T-cell (primary cell): ENCODE measurements at places on chromosomes 3 and 15.
A peak's percentile ranks its signal among the peaks of the same experiment; 100 is the strongest.

DNA sequence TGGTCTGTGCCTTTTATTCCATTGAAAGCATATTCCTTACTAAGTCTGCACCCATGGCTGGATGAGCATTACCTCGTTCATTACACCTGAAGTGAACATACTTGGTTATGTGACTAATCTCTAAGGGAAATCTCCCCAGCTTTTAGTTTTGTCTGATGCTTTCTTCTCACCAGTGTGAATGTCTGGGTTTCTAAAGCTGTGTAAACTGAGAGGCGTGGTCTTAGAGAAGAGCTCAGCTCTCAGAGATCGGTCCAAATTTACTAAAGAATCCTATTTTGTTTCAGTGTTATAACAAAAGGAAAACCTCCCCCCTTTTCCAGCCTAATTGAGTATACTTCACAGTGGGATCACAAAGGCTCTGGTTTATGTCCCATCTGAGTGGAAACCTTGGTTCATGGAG lies 352.3 kb downstream of the PTPRG start:
- DNase-seq: no peak

DNA sequence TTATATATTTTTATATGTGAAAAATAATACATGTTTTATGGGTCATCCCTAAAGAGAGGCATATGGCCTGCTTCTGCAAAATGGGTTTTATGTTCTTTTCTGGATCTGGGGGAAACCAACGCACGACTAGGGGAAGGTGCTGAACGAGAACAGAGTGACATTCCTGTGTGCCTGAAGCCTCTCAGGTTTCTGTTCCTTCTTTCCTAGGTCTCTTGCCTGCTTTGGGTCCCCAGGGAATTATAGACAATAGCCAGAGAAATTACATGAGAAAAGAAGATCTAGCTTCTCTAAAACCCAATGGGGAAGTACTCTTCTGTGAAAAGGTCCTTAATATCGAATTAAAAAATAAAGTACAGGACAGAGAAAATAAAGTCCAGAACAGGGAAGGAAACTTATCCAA lies 66.5 kb downstream of the IGSF11 start:
- no peak for DNase-seq

DNA sequence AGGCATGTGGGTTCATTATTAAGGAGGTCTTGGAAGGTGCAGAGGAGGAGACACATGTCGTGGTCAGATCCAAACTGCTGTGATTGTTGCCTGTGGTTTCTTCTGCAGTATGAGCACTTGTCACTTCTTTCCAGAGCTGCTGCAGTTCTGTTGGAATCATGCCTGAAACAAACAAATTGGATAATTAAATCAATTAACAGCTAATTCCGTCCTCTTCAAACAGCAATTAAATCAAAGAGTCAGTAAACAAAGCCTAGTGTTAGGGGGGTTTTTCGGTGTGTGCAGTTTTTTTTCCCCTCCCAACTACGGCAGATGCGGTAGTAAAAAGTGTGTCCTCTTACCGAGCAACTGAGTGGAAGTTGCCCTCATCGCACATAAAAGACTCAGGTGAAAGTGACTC lies 542.2 kb downstream of the FOXP1 start:
- DNase-seq: no peak

DNA sequence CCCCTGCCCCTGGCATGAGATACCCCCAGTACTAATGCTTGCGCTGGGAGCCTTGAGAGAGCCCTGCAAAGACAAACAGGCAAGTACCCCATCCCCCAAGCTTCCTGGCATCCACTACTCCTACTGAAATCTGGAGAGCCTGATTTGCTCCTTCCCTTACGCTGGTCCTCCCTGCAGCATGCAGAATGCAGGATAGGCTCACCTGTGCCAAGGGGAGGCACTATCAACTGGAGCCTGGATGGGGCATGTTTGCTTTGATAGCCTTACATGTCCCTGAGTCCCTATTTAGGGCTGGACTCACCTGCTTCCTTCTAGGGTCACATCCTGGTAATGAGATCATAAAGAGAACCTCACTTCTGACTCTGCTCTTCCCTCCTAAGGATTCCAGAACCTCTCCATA lies 42.9 kb downstream of the RAB11A start:
- no peak for DNase-seq

GRCh38 chr3:24661175-24661584 lies 166.5 kb upstream of the THRB start:
- no peak for DNase-seq

DNA sequence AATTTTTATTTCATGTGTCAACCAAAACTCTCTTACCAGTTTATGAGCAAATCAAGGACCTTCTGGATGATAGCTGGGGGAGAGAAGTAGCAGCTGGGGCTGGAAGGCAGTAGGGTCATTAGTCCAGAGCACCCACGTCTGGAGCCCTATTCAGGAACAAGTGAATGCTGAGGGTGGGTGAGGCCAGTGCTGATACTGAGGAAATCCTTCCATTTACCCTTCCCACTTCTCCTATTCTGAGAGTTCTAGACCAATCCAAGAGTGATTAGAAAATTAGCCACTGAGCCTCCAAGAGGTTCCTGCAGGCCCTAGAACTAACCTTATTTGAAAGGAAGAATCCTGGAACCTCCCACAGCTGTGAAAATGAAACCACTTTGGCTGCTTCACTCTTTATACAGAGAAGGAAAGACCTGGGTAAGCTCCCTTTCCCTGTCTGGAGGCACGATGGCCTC lies 46.2 kb upstream of the VILL start:
- no peak for DNase-seq

- peak; percentile 39 for DNase-seq
Observed at GRCh38 chr15:60590935-60591495, 112.1 kb upstream of the ICE2 start.

- no peak for DNase-seq
Observed at GRCh38 chr15:88637841-88638625, 783 bp upstream of the ISG20 start.

DNA sequence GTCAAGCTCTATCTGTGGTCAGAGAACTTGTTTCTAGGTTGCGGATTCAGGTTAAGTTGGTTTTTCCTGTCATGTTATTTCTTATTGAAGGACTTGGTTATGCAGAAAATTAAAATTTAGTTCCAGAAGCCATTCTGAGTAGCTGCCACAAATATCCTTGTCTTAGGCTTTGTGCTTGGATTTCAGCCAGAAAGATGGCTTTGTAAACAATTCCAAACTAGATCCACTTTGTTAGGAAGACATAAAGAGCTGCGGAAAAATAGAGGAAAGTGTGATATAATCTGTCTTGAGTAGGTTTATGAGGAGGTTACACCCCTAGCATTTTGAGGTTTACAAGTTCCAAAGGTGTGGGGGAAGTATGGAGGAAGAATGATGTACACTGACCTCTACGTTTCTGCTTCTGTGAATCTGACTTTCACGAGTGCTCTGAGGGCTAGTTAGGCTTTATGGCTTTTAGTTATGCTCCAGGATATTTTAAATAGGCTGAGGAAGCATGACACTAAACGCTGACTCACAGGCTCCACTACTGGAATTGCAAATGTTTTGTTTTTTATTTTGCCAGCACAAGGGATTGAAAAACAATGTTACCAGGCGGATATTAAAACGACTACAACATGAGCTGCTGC lies 46.3 kb upstream of the UTS2B start:
- DNase-seq: no peak

DNA sequence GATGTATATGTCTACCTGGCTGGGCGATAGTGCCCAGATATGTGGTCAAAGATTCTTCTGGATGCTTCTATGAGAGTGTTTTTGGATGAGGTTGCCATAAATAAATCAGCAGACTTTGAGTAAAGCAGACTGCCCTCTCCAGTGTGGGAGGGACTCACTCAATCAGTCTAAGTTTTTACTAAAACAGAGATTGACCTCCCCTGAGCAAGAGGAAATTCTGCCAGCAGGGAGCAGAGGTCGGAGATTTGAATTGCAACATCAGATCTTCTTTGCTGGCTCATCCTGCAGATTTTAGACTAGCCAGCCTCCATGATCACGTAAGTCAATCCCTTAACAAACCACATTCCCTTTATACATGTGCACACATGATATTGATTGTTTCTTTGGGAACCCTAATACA lies 300.9 kb downstream of the MCTP2 start:
- no peak for DNase-seq

GRCh38 chr15:34584330-34584668 lies 848 bp upstream of the GOLGA8B start:
- DNase-seq: no peak

- DNase-seq: no peak
Observed at GRCh38 chr15:50485389-50485788, 61.1 kb downstream of the USP50 start.

- DNase-seq: no peak
Observed at GRCh38 chr3:120052677-120053076, 41.6 kb downstream of the GSK3B start.

DNA sequence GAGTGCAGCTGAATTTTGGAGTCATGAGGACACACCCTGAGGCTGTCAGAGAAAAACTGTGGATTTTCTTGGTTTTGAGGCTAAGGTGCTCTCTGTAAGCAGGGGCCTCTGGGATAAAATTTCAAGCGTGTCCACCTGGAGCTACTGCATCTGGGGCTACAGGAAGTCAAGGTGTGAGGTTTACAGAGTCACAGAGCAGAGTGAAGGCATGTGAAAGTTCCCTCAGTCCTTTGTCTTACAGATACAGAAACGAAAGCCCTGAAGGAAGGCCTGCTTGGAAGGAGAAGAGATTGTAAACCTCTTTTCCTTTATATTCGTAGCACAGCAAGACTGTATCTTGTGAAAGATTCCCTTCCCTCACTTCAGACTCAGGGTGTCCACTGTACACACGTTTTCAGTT lies 138.6 kb downstream of the OPA1 start:
- DNase-seq: no peak

GRCh38 chr3:79491029-79491641 lies 276.7 kb downstream of the ROBO1 start:
- DNase-seq: no peak

- no peak for DNase-seq
Observed at GRCh38 chr3:9201266-9201665, 48.2 kb downstream of the SRGAP3 start.

GRCh38 chr15:77067691-77068367 lies 3.1 kb downstream of the TSPAN3 start:
- DNase-seq: no peak

GRCh38 chr3:185935465-185936272 lies 2.1 kb downstream of the TRA2B start:
- DNase-seq: no peak

DNA sequence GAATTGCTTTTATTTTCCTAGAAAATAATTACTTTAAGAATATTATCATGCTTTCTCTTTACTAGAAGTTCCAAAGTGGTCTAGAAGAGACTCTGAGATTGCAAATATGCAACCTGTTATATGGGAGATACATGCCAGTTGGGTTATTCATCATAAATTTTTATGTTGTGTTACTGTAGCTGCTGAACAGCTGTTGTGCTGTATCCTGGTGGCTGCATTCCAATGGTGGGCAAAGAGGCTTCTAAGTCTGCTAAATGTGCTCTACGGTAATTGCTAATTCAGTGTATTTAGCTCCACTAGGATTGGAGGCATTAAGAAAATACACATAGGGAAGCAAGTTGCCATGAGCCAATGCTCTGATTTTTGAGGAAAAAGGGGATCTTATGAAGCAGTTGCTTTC lies 409.0 kb downstream of the TUSC7 start:
- no peak for DNase-seq

GRCh38 chr15:77821188-77821958 lies 188.7 kb upstream of the LINGO1 start:
- no peak for DNase-seq

DNA sequence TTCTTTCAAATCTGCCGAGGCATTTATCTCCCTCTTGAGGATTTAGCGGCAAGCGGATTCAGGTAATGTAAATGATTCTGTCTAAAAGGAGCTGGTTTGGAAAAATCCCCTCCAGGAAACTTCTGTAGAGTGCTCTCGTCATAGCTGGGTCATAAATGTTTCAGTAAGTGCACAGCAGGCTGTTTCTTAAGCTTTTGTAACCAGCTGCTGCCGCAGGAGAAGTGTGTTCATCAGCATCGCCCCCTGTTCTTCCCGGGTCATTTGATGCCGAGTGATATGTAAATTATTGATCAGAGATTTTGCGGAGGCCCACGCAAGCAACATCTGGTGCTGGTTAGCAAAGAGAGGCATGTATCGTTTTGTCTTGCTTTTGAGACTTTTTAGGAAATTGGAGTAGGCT lies 53.1 kb downstream of the DNASE1L3 start:
- no peak for DNase-seq

DNA sequence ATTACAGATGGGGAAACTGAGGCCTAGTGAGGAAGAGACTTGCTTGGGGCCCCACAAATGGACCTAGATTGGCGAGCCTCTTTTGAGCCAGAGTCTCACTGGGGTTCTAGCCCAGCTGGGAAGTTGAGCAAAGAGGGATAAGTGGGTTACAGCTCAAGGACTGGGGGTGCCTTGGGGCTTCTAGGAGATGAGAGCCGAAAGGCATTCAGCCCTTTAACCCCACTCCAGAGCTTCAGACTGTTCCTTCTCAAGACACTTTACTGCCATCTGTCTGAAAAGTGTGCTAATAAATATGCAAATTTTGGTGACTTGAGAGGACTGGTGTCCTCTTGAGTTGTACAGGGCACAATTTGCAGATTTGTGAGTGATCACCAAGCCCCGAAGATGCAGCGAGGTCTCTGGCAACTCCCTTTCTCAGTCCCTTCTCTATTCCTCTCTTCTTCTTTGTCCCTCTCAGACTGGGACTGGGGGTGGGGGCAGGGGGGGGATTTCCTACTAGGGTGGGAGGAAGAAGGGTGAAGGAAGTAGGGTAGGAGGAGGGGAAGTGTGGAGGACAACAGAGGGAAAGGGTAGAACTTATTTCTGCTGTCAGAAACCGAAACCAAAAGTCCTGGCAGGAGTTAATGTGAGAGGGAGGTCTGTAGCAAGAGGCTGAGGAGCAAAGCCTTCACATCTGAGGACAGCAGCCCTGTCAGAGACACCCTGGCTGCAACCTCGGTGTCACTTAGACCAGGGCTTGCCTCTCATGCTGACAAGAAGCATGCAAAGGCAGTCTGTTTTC lies 16.2 kb upstream of the ANKDD1A start:
- DNase-seq: no peak

GRCh38 chr15:23877502-23878412 lies 190.7 kb upstream of the NDN start:
- no peak for DNase-seq

DNA sequence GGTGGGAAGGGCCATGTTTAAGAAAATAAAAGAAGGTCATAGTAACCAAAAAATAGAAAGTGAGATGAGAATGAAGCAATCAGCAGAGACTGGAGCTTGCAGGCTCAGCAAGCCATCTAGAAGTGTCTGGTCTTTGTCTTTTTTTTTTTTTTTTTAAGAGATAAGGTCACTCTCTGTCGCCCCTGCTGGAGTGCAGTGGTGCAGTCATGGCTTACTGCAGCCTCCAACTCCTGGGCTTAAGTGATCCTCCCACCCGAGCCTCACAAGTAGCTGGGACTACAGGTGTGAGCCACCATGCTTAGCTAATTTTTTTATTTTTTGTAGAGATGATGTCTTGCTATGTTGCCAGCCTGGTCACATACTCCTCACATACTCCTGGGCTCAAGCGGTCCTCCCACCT lies 36.2 kb downstream of the GXYLT2 start:
- DNase-seq: no peak
